Stimulated activated CD8-positive, alpha-beta memory T cell treated with anti-CD3 and anti-CD28 coated beads, Interleukin-7, amount 100 ng/mL, for 1 hour (primary cell): ENCODE measurements at places on chromosomes 4 and X.

DNA sequence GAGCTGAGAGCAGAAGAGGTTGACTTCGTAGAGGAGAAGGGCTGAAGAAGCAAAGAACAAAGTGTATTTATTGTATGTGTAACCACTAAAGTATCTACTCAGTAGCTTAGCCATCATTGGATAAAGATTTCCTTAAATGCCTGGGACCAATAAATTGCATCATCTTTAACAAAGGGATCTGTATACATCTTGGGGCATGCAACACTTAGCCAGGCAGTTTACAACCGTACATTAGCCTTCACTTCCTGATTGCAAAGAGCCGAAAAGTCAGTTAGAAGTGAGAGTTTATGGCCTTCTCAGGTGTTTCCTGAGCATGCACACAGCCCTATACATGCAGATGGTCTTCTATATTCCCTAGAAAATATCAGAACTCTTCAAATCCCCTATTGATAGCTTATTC is 68.0 kb upstream of the MAGED1 start:
- DNase-seq, result no peak

DNA sequence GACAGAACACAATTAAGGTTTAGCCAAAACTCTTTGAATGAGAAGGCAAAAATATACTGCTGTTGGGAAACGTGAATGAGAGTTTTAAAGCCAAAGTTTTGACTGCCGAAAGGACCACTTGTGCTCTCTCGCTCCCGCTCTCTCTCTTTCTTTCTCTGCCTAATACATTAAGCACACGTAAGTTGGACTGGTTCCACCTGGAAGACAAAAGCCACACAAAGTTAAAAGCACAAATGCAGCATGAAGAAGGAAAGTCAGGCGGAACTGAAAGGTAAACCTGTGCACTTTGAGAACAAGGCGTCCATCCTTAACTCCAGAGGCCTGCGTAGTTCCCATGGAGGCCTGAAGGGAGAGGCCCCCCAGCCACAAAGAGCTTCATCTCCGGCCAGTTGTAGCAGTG is 1.9 kb downstream of the DCAF12L2 start:
- DNase-seq, result no peak

GRCh38 chrX:101397779-101398178 is 7.0 kb downstream of the RPL36A start:
- DNase-seq, result no peak

DNA sequence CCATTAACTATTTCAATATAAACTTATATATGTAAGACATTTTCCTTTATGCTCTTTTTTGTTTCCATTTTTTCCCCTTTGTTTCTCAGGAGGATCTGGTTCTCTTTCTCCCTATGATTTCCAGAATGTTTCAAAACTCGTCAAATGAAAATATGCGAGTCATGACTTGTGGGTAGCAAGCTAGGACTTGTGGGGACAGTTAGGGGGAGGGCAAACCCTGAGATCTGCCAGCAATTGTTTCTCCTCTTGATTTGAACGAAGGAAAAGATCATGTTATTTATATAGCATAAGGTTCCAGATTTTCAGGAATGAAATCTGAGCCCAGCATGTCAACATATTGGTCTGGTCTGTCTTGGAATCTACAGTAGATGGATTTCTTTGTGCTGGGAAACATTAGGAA is 28.9 kb upstream of the GPC4 start:
- no peak for DNase-seq

DNA sequence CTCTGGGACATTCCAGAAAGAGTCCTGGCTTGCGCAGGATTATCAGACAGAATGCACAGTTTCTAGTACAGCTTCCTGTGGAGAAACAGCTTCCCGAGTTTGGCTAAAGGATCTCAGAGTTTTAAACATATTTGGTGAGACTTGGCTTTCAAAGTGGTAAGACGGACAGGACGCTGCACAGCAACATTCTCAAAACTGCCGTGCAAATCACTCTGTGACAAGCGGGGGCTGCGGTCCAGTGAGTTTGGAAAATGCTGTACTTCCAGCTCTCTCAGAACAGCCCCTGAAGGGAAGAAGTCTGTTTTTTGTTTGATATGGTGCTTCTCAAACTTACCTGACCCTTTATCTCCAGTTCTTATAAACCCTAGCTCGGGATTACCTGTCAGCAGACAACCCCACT is 18.1 kb downstream of the LGI2 start:
- DNase-seq, result no peak

DNA sequence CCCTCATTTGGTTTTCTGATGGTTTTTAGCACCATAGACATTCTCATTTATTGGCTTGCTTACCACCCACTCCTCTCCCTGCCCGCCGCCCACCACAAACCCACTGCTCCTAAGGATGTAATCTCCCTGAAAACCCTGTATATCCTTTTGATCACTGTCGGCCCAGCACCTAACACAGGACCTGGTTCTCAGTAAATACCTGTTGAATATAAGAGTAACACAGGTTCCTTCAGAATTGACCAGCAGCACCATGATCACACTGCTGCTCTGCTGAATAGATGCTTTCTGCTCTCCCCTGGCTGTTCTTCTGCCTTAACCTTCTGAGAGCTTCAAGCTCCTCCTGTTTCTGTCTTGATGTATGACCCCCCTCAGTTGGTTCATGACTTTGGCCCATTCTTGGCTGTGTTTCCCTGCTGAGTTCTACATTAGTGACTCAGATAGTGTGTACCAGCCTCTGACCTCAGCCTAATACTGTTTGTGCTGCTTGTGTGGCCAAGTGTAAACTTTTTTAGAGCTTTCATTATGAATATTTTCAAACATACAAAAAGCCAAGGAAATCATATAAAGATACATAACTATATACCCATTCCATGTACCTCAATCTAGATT is 265.3 kb downstream of the FRMPD4 start:
- no peak for DNase-seq

DNA sequence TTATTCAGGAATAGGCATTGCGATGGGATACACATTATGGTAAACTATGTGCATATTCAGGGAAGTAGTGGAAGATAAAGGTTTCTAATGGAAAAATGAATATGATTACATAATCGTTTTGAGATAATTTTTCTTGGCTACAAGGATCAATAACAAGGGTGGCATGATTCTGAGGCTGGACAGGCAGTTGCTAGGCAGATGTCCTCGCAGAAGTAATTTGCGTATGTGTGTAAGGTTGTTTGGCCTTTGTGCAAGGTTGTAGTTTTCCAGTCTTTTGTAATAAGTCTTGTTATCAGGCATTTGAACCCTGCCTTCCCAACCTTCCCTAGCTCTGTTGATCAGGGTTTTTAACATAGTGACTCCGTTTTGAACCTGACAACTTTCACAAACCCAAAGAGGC is 59.7 kb downstream of the RGS12 start:
- DNase-seq, result no peak

- DNase-seq, result no peak
Measured at GRCh38 chr4:177047851-177048174, 255.1 kb upstream of the VEGFC start.
